ENCODE measurements at places on chromosomes 2 and 18.

GRCh38 chr2:223109341-223109740 lies 57.4 kb downstream of the KCNE4 start:
- no peak for DNase-seq

DNA sequence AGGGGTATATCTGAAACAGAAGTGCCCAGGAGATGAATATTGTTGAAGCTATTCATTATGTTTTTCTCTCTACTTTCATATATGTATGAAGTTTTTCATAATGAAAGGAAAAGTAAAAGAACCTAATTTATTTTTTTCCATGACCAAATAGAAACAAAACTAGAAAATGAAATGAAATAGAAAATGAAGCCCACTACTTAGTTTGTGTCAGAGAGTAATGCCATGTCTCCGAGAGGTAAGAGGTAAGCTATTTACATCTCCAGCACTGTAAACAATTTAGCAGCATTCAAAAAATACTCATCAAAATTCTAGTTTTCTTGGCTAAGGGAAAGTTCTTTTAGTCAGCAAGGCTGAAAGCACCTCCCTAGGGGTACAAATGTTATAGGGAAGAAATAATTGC lies 238.6 kb downstream of the PTH2R start:
- DNase-seq = no peak

GRCh38 chr2:185316383-185316782 lies 422.2 kb upstream of the FSIP2 start:
- no peak for DNase-seq

- DNase-seq = no peak
These were observed 26.0 kb upstream of the GLI2 start for GRCh38 chr2:120709608-120710041.

- no peak for DNase-seq
These were observed 25.4 kb downstream of the SESTD1 start for GRCh38 chr2:179239195-179239594.

DNA sequence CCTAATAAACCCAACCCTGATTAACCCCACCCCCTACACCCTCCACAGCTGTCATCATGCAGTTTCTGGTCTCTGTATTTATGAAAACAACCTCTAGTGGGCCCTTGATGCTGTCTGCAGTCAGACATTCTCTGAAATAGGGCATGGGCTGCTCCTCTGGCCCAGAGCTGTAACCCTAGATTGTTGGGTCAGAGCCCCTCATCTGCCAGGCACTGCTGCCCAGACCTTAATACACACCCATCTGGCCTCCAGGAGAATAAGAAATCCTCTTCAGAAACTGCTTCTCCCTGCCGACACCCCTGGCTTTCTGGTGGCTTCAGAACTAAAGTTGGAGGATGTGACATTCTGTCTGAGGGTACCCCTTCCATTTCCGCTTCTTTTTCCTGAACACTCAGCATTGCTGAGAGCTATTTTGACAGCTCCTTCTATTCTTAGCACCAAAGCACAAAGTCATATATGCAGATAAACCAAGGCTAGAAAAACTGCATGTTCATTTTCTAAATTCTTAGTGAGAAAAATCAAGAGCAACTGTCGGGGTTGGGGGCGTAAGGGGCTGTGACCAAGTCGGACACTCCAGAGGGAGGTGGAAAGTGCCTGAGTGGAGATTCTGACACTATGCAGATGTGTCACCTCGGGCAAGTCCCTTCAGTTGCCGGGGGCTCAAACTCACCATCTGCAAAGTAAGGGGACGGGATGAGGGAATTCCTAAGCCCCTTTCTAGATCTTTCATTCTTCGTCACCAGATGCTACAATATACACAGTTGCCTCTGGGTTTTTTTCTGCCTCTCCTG lies 28.7 kb downstream of the SRSF7 start:
- no peak for DNase-seq

GRCh38 chr2:206354129-206354528 lies 79.7 kb downstream of the ZDBF2 start:
- no peak for DNase-seq

DNA sequence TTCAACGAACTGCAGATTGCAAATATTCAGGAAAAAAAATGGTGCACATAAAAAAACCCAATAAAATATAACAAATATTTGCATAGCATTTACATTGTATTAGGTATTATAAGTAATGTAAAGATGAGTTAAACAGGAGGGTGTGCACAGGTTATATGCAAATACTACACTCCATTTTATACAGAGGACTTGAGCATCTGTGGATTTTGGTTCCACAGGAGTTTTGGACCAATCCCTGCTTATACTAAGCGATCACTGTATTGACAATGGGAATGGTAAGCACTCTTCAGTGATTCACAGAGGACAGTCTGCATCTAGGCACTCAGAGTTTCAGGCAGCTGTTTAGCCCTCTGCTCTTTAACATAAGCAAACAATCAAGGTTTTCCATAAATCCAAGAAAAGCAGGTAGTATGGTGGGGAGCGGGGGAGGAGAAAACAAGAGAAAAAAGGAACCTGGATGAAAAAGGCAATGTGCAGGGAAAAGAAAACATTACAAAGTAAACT lies 206.0 kb upstream of the PARD3B start:
- DNase-seq = no peak

DNA sequence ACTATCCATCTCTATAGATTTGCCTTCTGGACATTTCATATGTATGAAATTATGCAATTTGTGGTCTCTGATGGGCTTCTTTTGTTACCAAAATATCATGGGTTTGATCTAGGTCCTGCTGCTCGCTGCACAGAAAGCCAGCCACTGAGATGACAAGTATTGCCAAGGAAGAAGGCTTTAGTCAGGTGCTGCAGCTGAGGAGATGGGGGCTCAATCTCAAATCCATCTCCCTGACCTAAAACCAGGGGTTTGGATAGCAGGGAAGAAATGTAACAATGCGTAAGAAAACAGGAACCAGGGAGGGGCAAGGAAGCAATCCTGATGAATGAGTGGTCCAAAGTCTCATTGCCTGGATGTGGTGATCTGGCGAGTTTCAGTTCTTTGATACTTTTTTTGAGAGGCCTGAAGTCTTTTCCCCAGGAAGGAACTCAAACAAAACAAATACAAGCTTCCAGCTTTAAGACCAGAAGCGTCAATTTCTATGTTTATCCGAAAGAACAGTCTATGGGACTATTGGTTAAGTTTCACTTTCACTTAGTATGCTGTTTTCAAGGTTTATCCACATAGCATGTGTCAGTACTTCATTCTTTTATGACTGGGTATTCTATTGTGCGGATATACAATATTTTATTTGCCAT lies 3.4 kb upstream of the CKAP2L start:
- no peak for DNase-seq

DNA sequence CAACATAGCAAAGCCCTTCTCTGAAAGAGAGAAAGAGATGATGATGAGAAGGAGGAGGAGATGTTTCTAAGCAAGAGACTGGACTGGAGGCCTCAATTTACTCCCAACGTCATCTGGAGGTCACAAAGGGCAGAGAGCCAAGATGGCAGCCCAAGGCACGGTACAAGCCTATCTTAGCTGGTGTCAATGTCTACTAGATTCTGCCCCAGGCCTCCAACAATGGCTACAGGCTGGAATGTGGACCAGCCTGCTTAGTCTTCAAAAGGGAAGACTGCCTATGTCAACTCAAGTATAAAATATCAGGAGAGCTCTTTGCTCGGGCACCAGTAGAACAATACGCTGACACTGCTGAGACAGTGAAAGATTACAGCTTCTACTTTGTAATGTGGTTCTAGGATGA lies 6.7 kb upstream of the SLC4A5 start:
- DNase-seq = no peak

- DNase-seq = no peak
These were observed 6.5 kb downstream of the POU3F3 start for GRCh38 chr2:104860451-104860790.

DNA sequence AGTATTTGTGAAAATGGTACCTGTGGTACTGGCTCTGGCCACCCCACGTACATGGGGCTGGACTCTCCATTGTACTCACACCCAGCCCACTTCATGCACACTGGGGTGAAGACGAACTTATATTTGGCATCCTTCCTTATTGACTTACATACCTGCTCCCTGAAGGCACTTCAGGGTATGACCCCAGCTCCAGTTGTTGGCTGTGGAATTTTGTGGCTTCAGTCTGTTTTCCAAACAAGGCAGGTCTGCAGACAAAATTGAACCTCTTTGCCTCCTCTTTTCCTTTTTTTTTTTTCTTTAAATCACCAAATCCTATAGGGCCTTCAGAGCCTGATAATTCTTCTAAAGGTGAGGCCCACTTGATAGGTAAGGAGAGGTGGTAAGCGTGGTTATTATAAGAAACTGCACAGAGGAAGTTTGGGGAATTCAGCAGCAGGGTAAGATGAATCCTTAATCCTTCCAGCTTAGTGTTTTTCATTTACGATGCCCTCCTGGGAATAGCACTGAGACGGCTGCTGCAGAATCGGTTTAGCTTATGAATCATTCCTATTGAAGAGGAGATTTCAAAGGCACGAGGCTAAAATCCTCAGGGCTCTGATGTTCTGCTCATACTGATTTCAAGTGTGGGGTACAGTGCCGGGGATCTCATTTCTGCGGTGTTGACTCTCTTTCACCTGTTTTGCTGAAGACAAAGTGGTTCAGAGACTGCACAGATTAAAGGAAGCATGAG lies 55.2 kb downstream of the KIF5C start:
- no peak for DNase-seq

GRCh38 chr2:36013064-36013463 lies 342.5 kb upstream of the CRIM1 start:
- DNase-seq = no peak

GRCh38 chr2:232511336-232511890 lies 8.8 kb upstream of the PRSS56 start:
- DNase-seq = no peak

DNA sequence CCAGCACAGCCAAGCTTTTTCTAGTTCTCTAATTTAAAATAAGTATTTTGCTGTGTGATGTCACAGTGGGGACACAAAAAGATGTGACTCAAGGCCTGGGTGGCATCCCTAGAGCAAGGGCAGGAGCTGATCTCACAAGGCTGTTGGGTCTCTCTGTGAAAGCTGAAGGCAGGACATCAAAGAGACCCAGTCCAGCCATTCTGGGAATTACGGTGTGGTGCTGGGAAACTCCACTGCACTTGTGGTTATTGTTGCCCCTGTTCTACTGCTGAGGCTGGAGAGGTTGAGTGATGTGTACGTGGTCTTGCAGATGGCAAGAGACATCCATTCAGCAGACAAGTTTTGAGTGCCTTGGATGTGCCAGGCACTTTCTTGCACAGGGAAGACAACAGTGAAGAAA lies 352.9 kb downstream of the CYRIA start:
- DNase-seq = no peak

DNA sequence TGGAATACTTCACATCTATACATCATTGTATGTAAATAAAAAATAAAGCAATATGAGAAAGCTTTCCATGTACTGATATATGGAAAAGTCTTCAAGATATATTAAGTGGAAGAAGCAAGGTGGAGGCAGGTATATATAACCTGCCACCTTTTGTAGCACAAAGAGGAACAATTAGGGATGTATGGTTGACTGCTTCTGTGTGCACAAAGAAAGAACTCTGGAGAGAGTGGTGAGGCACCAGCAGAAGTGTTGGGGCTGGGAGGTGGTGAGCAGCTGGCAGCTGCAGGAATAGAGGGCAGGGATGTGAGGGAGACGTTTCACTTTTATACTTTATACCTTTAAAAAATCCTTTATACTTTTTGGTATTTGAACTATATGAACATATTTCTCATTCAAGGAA lies 26.1 kb downstream of the KIF5C start:
- no peak for DNase-seq

GRCh38 chr2:178473931-178474330 lies 4.5 kb downstream of the FKBP7 start:
- no peak for DNase-seq

GRCh38 chr2:46970334-46971288 lies 55.0 kb upstream of the MCFD2 start:
- no peak for DNase-seq

- no peak for DNase-seq
These were observed 74.6 kb upstream of the DOK6 start for GRCh38 chr18:69326094-69326493.

DNA sequence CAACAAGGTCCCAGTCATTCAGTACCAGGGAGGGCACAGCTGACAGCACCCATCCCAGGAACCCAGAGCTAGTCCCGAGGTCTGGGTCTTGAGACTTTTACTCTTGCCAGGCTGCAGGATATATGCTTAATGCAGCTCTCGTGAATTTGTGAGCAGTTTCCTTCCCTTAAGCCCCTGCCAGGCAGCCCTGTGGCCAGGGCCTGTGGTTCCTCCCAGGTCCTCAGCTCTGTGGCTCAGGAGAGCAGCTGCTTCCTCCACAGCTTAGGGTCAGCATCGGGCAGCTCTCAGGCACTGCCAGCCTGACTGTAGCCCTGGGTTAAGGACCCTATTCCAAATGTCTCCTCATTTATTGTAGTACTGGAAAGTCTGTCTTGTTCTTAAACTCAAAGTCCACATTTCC lies 1384.8 kb downstream of the RPIA start:
- no peak for DNase-seq

- no peak for DNase-seq
These were observed 76.1 kb upstream of the PMAIP1 start for GRCh38 chr18:59823596-59824195.

DNA sequence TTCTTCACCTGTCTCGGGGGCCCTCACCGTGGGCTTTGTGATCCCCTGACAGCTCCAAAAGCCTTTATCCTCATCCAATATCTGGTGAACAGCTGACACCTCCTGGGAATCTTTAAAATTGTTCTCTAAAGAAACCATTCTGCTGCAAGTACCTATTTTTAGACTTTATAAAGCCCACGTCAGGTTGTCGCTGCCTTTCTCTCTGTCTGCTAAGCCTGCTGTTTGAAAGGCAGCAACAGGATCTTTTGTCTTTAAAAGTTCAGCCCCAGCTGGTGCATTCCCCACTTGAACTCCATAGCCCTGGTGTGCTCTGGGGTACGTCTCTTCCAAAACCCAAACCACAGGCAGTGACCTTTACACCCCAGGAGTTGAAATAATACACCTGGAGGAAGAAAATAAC lies 145.0 kb downstream of the NEDD4L start:
- DNase-seq = no peak

- no peak for DNase-seq
These were observed 691 bp downstream of the KYNU start for GRCh38 chr2:142878031-142878678.

- DNase-seq = no peak
These were observed 134.9 kb downstream of the FAM161A start for GRCh38 chr2:61718965-61719364.

DNA sequence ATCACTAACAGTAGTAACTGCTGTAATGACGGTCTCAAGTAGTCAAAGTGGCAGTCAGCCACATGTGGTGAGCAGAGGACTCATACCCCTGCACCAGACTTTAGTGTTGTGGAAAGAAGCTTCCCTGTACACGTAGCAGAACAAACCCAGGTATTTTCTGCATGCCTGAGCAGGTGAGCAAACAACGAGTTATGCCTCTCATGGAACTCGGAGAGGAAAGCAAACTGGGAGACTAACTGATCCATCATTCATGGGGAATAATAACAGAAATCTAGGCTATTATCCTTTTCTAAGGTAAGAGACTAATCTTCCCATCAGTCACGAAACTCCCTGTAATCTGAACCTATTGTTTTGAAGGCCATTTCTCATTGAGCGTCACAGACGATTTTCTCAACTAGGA lies 1495.2 kb upstream of the NXPH2 start:
- no peak for DNase-seq
